ENCODE measurements at places on chromosomes 2 and 18. TPM values are rescaled to one million over a fixed set of nuclear protein-coding genes. Genes with fewer than 3 reads are reported as not detected.

Gene DNAH6
- 0.62 TPM for polyA plus RNA-seq

Gene SGPP2
- polyA plus RNA-seq, result 4.9 TPM

DNA sequence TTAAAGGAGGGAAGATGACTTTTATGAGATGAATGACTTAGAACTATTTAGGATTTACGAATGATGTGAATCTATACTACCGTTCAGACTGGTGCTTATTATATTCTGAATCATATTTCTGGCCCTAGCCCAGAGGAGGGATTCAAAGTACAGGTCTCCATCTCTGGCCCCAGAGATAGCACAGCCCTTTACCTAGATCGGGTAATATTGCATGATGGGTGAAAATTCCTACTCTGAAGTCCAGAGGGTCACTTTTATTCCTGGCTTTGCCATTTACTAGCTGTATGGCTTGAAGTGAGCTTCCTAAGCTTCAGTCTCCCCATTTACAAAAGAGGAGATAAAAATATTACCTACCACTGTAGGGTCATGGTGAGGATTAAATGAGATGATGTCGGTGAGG is 135.8 kb upstream of the OSR1 start:
- no peaks in the 10 kb centered on the region for H3K4me1 ChIP-seq
- H3K36me3 ChIP-seq, result no peaks in the 10 kb centered on the region
- DNase-seq, result no peak
- no peak overlapping the region for H3K4me3 ChIP-seq

DNA sequence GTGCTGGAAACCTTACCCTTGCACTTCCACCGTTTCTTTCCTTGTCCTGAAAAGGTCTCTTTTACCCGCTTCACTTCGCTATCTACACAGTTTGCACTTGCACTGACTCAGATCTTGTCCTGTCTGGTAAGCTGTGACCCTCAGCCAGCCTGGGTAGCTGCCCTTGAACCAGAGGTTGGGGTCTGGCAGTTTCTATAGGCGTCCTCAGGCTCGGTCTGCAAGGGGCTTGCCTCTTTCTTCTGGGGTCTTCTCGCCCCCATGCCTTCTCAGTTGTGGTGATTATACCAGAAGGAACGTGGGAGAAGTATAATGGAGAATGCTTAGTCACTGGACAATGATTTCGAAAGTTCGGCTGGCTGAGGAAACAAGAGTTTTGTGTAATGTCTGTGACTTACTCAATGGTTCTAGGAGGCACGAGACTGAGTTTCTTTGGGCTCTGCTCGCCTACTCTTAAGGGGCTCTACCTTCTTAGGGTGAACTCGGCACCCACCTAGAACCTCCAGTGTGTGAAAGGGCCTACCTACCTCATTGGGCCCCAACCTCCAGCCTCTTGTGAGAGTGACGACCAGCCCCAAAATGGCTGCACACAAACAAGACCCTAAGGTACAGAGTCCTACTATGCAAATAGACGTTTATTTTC is 6.9 kb upstream of the STAT1 start:
- no peaks in the 10 kb centered on the region for H3K36me3 ChIP-seq
- H3K4me3 ChIP-seq, result peak overlapping the region; percentile 90
- no peaks in the 10 kb centered on the region for H3K27me3 ChIP-seq

DNA sequence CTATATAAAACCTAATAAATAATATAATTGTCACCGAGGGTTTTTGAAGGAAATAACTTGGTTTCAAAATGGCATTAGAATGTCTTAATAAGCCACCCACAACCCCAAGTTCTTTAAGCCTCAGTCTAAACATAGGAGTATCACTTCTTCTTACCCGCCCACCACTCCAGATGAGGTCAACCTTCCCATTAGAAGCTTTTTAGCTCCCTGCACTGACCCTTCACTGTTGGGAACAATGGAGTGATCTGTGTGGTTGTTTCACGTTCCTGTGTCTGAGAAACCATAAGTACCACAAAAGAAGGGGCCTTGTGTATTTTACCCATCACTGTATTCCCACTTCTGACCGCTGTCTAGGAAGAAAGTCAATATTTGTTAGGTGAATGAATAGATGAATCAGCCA is 326.3 kb upstream of the ZNF521 start:
- H3K27ac ChIP-seq, result no peak overlapping the region
- H3K4me3 ChIP-seq, result no peak overlapping the region
- no peaks in the 10 kb centered on the region for H3K4me1 ChIP-seq
- no peak for DNase-seq
- H3K27me3 ChIP-seq, result no peaks in the 10 kb centered on the region

GRCh38 chr18:70373042-70373519 is 84.2 kb downstream of the SOCS6 start:
- H3K4me1 ChIP-seq, result no peaks in the 10 kb centered on the region
- no peak for DNase-seq
- H3K36me3 ChIP-seq, result no peaks in the 10 kb centered on the region
- no peak overlapping the region for H3K27ac ChIP-seq

Measured in CD4-positive, CD25-positive, alpha-beta regulatory T cell (primary cell).